Right hindlimb (tissue), 1 donor: ENCODE measurements at places on chromosomes 5 and 9.

DNA sequence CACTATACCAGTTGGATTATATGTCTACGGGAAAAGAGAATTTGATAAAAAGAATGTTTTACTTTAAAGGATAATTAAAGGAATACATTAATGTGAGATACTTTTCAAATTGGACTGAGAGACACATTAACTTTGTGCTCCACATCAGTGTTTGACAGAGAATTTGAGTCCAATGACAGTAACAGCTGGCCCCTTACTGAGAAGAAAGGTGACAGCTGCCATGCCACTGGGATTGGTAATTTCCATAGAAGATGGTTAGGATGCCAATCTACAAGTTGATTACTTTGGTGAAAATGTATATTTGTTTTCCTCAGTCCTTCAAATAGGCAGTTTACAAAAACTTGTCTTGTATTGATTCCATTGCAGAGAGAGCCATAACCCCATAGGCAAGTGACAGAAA, 578.4 kb downstream of the SLCO4C1 start:
- no peak for DNase-seq

GRCh38 chr9:91978740-91979414, 28.8 kb upstream of the ROR2 start:
- no peak for DNase-seq

DNA sequence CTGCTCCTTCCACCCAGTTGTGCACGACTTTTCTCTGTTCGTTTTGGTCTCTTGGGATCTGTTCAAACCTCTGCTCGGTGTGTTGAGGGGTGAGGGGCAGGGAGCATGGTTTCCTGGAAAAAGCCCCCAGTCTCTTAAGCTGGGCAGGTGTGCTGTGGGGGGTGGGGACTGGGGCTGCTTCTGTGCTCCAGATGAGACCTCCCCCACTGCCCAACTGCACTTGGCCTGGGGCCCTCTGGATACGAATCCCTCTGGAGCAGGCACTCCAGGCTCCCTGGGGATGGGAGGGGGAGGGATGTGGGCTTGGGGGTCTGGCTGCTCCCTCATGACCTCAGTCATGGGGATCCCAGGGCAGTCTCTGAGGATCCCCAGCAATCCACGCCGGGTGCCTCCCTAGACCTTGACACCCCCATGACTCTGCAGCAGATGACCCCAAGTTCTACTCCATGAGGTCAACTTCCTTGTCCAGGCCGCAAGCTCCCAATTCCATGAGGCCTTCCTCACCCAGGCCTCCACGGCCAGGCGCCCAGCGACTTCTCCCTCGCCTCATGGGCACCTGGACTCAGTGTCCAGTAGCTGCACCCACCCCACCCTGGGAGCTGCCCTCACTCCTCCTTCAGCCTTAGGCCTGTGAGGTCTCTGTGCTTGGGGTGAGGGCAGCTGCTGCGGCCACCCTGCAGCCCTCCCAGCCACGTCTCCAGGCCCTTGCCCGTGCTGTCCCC, 5.9 kb upstream of the AHRR start:
- no peak for DNase-seq

DNA sequence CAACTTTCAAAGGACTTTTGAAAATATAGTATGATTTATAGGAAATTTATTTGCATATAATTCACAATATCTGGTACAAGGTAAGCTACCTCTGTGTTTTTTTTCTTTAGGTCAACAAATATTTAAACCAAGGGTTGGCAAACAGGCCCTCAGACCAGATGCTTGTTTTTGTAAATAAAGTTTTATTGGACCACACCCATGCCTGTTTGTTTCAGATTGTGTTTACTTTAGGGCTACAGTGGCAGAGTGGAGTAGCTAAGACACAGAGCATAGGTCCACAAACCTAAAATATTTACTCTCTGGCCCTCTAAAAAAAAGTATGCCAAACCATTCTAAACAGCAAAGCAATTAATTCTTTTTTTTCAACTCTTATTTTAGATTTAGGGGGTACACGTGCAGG, 119.7 kb upstream of the CCDC152 start:
- no peak for DNase-seq

DNA sequence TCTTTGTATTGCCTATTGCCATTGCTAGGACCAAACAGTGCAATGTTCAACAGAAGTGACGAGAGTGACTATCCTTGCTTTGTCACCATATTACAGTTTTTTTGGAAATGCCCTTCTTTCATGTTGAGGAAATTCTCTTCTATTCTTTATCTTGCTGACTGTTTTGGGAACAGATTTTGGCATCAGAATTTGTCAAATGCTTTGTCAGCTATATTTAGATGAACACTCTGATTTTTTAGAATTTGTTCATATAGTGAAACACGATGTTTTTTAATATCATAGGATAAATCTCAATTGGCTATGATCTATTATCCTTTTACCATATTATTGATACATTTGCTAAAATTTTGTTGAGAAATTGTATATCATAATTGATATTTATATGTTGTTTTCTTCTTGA, 31.4 kb downstream of the FBN2 start:
- no peak for DNase-seq

DNA sequence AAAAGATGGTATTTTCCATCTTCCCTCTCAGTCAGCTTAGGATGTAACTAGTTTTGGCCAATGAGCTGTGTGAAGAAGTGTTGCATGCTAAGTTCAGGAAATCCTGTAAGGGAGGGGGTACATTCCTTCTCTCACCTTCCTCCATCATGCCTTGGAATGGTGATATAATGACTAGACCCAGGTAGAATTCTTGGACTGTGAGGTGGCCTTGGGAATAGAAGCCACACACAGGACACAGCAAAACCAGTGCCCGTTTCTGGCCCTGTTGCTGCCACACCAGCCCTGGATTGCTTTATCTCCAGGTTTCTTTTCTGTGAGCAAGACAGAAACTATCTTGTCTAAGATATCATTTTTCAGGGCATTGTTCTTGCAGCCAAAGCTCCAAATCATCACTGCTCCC, 10.5 kb upstream of the ZNF354A start:
- no peak for DNase-seq

GRCh38 chr9:121282277-121283079, 14.5 kb downstream of the GSN start:
- DNase-seq, result peak; percentile 27

DNA sequence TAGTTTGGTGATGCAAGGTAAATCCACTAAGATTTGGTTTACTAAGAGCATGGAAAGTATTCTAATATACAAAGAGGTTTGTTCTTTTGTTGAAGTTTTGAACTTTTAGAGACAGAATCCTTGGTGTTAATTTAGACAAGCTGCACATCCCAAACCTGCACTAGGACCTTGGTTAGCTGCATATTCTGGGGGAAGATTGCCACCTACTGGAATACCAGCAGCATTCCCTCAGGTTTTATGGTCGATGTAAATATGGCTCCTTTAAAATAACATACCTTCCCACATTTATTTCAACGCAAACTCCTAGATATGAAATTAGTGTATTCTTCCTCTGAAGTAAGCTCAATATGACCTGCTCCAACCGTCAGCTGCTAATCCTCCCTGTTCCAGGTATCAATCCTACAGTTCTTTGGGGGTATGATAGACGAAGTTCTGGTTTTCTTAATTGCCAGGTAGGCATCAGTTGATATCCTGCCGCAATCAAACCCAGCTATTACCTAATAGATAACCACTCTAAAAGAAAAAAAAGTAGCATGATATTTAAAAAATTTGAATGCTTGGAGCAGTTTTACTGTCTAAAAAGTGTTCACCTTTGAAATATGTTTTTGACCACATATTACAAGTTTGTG, 624.1 kb downstream of the ISL1 start:
- no peak for DNase-seq

DNA sequence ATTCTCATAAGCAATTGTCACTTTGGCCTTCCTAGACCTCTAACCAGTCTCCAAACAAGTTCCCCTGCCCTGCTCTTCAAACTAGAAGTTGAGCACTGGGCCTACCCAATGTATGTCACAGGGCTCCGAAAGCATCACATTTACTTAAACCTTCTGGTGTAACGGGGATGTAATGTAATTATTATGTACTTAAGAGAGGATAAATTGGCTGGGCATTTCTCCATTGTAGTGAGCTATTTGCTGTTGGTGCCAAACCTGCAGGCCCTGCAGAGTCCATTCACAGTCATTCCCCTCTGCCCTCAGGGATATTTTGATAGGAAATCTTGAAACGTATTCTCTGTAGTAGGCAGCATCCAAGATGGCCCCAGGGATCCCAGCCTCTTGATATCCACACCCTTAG, 64.2 kb upstream of the GNE start:
- DNase-seq, result no peak

- DNase-seq, result no peak
These were observed 21.7 kb downstream of the F2RL2 start for GRCh38 chr5:76601470-76601869.

DNA sequence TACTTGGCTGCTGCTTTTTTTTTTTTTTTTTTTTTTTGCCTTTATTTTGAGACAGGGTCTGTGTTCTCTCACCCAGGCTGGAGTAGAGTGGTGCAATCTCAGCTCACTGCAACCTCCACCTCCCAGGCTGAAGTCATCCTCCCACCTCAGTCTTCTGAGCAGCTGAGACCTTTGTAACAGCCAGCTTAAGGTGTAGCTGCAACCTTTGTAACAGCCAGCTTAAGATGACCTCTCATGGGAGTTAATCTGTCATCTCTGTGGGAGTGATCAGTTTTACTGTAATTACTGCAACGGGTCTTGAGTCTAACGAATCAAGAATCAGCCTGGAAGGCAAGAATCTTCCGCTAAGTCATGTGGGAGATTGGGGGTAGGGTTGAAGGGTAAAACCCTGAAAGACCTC, 31.6 kb upstream of the SNX2 start:
- DNase-seq, result no peak

DNA sequence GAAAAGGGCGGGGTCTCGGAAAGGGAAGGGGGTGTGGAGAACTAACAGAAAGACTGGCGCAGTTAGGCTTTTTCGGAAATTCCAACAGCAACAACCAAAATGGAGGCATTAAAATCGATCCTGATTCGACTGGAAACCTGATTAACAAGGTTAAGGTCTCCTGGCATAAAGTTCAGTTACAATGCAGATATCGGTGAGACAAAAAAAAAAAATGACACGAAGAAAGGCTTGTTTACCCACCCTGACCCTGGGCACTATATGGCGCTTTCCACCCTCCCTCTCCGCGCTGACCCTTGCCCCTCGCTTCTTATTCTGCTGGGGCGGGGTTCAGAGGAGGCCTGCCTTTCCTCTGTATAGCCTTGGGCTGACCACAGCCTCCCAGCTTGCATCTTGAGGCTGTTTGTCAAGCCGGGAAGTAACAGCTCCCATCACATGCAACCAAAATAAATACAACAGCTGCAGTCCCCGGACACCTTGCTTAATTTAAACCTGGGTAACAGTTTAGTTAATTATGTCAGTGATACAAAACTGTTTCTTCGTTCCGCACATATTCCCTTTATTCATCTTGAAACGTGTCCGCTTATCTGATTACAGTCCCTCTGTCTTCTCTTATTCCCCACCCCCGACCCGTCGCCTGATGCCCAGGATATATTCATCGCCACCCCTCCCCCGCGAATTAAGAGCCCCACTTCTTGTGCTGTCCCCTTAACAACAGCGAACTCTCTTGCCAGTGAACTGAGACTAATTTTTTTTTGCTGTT, 795 bp upstream of the PJA2 start:
- peak; percentile 86 for DNase-seq

DNA sequence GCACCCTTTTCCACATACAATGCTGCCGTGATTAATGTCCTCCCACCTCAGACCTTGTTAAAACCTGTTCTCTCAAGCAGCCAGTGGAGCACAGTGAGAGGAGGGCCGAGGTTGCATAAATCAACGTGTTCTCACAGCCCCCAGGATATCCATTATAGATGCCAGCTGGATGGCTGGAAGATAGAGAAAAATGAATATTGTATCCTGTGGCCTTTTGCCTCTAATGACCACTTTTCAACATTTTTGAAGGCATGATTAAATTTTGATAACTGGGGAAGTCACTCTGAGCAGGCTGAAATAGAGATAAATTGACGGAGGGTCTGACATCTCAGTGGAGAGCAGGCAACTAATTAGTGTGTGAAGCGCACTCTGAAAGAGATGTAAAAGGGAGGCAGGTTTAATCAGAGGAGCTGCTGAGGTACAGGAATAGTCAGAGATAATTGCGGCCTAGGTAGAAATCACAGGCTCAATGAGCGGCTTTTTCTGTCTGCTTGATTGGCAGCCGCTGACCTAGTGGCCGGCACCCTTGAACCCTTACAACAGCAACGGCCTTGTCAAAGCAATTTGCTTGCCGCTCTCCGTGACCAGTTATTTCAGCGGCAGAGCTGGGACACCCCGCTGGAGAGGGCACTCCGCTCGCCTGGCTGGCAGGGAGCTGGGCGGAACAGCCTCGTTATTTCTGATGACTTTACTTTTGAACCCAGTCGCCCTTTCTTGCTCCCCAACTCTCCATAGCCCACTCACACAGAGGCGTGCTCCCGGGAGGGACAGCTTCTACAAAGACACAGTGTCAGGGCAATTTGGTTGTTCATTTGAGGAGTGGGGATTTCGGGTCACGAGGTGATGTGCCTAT, 560.7 kb downstream of the PSAT1 start:
- no peak for DNase-seq

DNA sequence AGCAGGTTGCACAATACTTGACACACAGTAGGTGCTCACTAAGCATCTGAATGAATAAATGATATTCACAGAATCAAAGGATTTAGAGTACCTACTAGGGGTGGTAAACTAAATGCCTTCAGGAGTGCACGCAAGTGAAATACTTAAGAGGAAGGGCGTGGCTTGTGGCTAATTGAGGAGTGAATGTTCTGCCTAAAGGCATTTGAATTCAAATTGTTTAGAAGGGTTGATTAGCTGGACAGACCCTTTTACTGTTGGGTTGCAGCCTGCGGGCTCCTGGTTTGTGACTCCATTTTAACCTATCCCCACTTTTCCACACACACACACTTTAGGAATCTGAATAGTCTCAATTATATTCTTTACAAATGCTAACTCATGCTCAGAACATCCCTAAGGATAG, 63.1 kb downstream of the PPP2R2B start:
- no peak for DNase-seq

DNA sequence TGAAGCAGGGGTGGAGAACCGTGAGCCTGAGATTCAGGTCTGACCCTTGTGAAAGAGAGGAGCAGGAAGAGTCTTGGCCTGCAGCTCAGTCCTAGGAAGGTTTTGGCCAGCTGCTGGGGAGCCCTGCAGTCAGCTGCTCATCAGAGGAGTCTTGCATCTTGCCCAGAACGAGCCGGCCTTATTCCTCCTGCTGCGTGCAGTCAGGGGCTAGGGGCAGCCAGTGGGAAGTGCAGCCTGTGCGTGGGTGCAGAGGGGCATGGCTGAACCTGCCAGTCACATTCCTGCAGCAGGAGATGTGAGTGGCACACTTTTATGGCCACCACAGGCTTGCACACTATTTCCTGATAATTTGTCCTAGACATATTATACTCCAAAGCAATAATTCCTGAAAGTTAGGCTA, 278.7 kb downstream of the NPR3 start:
- DNase-seq, result no peak

- DNase-seq, result peak; percentile 58
These were observed 5.5 kb upstream of the DNAJB5 start for GRCh38 chr9:34984049-34984448.

DNA sequence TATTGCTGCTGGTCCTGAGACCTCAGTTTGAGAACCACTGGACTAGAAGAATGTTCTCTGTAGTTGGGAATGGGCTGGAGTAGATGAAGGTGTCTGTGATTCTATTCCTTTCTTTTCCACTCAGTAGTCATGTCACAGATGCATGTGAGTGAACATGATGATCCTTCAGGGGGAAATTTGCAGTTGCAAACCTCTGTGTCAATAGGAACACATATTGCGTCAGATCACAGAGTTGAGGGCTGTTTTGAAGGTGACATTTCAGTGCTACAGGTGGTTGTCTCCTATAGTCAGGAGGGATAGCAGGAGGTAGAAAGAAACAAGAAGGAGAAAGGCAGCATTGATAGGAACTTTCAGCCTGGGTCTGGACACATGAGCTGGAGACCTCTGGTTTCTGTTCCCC, 239.3 kb downstream of the ARHGEF28 start:
- no peak for DNase-seq

- no peak for DNase-seq
These were observed 79.4 kb upstream of the NREP start for GRCh38 chr5:111836426-111836825.
